ENCODE measurements at places on chromosomes 11 and 22.

- no peak for DNase-seq
Measured at GRCh38 chr22:43156413-43156812, 5.1 kb downstream of the TSPO start.

- no peak for DNase-seq
Measured at GRCh38 chr11:109870297-109870696, 222.9 kb upstream of the ZC3H12C start.

DNA sequence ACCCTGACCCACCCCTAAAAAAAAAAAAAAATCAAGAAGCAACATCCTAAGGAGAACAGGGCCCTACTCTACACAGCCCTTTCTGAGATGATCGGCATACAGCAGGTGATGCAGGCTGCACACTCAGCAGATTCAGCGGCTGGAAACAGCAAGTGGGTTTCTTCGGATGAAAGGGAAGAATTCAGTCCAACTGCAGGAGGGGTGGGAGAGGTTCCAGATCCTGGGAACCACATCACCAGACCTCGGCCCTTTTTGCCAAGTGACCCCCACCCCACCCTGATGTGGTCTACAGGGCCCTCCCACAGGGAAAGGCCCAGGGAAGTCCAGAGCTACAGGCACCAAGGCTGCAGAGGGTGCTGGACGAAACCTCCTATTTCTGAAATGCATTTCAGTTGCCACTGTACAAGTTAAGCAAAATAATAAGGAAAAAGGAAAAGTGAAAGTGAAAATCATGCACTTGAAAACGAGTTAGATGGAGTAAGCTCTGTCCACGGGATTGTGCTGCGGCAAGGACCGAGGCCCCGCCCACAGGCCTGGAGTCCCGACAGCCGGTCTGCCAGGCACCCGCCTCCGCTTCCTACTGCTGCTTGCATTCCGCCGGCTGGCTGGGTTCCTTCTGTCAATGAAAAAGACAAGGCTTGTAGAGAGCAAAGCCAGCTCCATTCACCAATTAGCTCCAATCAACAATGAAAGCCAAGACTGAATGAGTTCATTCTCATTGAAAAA lies 16.0 kb upstream of the PHLDA2 start:
- DNase-seq: peak; percentile 84

DNA sequence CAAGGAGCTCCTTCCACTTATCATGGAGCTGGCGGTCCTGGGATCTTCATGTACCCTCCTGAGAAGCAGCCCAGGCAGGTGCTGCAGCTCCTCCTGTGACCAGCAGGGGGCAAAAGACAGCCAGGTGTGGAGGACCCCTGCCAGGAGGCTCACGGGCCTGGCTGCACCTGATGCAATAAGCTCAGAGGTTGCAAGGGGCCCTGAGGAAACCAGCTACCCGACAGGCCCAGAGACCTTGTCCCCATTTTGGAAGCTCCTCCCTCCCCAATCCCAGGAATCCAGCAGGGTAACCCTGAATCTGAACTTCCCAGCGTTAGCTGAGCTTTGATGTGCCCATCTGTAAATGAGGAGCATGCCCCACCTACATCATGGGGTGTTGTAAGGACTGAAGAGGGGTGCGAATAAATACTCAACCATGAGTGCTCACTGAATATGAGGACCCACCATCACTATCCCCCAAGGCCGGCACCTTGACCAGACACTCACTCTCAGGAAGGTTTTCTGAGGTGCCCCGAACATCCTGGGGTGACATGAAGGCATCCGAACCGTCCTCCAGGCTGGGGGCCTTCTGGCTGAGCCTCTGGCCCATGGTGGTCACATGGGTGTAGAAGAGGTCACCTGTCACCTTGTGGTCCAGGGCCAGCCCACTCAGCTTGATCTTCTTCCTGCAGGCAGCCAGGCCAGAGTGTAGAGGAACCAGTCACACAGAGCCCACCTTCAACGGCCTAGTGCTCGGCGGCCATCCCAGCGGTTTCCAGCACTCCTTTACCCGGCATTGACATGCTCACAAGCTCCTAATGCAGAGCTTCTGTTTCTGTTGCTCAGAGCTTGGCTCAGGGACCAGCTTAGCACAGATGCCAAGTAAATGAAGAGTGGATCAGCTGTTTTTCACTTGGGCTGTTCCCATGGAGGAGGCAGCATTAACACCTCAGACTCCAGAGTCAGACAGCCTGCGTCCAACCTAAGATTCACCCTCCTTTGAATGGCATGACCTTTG lies 21.7 kb downstream of the SLC43A1 start:
- peak; percentile 57 for DNase-seq

DNA sequence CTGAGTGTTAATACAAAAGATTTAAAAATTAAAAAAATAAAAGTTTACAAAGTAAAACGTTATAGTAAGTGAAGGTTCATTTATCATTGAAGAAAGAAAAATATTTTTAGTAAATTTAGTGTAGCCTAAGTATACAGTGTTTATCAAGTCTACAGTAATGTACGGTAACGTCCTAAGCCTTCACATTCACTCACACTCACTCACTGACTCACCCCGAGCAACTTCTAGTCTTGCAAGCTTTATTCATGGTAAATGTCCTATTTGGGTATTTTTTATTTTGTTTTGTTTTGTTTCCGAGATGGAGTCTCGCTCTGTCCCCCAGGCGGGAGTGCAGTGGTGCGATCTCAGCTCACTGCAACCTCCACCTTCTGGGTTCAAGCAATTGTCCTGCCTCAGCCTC lies 8.8 kb downstream of the CASTOR1 start:
- no peak for DNase-seq

DNA sequence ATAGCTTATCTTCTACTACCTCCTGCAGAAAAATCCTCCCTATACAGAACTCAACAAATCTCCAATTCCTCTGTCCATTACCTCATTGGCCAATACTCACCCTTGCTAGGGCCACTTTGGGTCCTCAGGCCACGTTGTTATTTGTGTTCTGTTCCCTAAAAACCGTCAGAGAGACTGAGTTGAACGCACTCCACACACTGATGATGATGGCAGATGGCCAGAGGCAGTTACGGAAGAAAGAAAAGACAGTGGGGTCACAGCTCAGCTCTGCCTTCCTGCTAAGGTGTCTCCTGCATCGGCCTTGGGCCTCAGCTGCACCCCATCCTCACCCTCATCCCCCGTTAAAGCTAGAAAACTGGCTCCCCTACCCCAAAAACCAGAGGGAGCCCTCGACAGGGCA lies 66.2 kb downstream of the MICAL3 start:
- DNase-seq: no peak

- DNase-seq: no peak
Measured at GRCh38 chr11:28439403-28439802, 331.2 kb downstream of the METTL15 start.

GRCh38 chr11:19193916-19194315 lies 7.9 kb downstream of the CSRP3 start:
- DNase-seq: no peak

- DNase-seq: no peak
Measured at GRCh38 chr11:61671527-61671926, 8.7 kb upstream of the DAGLA start.

DNA sequence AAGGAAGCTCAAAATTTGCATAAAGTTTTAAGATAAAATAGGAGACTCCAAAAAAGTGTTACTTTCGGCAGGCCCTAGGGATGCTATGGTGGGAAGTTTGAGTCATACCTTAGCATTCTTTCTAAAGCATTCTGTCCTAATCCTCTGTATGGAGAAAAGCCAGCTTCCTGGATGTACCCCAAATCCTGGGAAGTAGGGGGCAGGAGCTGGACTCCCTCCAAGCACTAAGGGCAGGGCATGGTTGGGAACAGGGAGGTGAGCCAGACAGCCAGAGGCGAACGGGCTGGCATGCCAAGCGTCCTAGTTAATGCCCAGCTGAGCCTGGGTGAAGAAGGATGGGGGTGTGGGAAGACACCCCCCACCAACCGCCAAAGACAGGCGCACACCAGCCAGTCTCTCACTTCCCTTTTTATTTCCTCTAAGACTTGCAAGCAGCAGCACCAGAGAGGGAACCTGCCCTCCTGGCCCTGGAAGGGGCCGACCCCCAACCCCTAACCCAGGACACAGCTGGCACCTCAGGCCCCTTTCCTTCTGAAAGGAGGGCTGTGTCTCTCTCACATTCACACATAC lies 23.9 kb downstream of the RTN4RL2 start:
- DNase-seq: no peak

GRCh38 chr11:73950869-73951710 lies at the start of gene DNAJB13:
Gene DNAJB13, plus strand, starts transcription at chr11:73951026. Its CDS starts 44 bp downstream, at chr11:73951070.
- DNase-seq: no peak

DNA sequence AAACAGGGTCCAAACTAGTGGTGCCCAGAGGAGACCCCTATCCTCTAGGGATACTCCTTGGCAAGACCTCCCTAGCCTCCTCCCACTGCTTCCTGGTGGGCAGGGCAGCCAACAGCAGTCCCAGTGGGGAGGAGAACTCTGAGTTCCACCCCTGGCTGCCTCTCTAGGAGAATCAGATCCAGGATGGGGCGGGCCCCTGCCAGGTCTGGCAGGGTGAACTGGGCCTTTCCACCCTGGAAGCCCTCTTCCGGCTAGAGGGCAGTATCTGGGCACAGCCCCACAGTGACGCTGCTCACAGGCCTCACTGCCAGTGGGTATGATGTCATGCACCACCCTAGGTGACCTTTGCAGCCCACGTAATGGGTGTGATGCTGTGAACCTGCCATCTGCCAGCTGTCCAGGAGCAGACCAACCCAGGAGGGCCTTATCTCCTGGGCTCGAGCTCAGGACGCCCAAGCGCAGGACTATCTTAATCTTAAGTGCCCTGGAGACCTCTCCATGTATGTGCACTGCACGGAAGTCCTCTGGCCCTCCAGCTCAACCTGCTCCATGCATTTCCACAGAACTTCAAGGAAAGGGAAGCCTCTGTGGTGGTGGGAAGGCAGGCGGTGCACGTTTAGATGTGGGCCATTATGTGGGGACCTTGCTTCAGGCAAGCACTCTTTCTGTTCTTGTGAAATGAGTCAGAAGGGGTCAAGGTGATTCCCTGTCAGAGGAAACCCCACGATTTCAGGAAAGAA lies 31.8 kb upstream of the FCHSD2 start:
- no peak for DNase-seq

DNA sequence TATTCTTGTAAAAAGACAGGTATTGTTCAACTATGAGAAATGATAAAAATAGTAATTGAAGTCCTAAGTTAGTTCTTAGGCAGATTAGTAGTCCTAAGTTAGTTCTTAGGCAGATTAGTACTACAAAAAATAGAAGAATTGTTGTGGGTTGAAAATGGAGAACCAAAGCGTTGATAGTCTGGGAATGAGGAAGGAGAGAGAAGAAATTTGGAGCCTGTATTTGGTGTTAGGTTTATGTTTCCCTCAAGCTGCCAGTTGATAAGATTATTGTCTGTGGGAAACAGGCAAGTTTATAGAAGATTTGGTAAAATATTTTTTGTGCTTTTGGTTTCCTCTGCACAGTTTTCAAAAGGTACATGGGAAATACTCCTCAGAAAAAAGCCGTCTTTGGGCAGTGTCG lies 3.6 kb downstream of the BCO2 start:
- DNase-seq: no peak

GRCh38 chr11:67293090-67293489 lies 4.0 kb downstream of the ANKRD13D start:
- no peak for DNase-seq

DNA sequence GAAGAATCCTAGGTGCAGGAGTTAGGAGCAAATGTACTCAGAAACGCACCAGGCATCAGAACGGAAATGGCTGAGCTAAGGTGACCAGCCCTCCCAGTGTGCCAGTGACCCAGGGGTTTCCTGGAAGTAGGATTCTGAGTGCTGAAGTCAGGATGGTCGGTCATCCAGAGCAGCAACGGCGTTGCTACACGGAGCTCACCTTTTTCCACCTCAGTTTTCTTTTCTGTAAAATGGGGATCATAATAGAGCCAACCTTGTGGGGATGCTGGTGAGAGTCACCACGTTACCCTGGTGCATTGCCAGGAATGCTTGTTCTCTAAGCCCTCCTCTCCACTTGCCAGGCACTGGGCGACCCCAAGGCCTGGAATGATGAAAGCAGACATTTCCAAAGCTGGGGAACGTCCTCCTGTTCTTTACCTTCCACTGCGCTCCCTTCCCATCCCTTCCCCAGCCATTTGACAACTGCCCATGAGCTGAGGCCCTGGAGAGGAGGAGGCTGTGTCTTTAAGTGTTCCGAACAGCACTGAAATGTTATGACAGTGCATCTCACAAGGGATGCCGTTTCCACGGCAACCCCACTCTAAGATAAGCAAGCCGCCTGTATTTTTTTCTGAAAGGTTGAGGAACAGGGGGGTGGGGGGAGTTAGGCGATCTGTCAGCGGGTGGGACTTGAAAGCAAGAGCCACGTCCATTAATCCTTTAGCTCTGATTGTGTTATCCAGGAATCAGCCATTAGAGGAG lies 66.8 kb downstream of the TSPAN18 start:
- DNase-seq: no peak

- peak; percentile 87 for DNase-seq
Measured at GRCh38 chr11:575996-576768, at the start of gene PHRF1. Gene PHRF1, plus strand, starts transcription at chr11:576470. Its CDS starts 5,043 bp downstream, at chr11:581513.

DNA sequence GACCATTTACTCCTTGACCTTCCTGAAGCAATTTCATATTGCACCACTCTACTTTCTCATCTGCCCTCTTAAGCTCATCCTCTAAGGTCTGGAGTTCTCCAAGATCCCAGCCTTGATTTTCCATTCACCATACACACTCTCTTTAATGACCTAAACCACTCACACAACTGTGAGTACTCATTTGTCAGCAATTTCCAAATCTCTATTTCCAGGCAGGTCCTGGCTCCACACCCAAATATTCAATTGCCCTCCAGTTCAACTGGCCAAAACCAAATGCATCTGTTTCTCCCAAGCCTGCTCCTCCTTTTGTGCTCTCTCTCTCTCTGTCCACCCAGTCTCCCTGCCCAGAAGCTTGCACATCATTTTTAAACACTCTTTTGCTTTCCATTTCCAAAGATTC lies 39.6 kb downstream of the NEU3 start:
- no peak for DNase-seq

GRCh38 chr11:122155765-122156527 lies 39.9 kb upstream of the BLID start:
- no peak for DNase-seq

DNA sequence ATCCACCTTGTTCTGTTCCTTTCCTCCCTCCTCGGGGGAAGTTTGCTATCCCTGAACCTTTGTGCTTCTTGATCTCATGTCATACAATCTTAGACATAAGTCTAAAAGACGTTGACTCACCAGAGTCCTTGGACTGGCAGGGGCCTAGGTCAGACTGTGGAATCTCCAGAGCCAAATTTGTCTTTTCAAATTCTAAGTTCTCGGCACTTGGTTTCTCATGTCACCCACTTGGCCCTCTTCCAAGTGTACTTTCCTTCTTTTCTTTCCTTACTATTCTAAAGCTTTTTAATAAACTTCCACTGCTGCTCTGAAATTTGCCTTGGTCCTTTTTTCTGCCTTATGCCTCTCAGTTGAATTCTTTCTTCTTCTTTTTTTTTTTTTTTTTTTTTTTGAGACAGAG lies 30.1 kb upstream of the SMPD1 start:
- DNase-seq: no peak

DNA sequence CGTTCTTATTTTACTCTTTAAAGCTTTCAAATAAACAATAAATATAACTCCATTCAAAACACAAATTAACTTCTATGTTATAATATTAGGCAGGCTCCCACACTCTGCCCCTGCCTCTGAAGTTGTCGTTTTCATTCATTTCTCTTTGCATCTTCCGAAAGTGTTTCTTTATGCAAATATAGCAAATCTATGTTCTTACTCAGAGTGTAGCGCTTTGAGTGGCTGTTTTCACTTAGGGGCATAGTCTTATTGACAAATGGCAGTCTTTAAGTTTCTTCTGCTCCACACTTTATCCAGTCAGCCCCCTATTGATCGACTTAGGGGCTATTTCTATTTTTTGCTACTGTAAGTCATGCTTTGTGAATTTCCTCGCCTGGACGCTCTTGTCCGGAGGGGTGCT lies 45.3 kb upstream of the RTL6 start:
- no peak for DNase-seq

Measured in tibial nerve (tissue), 4 donors.